ENCODE measurements at places on chromosomes 4 and X.

DNA sequence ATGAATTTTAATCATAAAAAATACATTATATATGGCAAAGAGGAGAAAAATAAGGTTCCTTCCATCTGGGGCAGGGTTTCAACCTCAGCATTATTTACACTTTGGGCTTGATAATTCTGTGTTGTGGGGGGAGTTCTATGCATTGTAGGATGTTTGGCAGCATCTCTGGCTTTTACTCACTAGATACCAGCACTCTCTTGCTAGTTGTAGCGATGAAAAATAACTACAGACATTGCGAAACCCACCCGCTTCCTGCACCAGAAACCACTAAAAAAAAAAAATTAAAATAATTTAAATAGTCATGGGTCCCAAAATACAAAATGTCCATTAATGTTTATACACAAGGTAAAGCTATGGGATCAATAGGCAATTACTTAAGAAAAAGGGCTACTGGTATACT lies 52.7 kb downstream of the PPP3CA start:
- DNase-seq = no peak

- no peak for DNase-seq
These were observed 1.1 kb downstream of the SLC9B2 start for GRCh38 chr4:103075435-103075893.

DNA sequence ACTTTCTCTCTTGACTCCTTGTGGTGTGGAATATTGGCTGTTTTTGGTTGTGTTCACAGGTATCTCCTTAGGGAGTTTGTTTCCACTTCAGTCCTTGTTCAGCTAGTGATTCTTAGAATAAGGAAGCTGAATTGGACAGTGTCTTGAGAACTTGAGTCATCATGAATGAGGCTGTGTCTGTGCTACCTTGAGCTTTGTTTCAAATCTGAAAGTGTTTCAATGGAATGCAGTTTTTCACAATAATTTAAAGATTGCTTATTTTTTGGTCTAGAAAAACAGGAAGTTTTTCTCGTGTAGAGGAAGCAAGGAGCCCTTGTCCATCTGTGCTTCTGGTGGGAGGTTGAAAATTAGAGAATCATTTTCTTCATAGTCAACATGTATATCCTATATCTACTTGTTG lies 76.5 kb downstream of the ZNF518B start:
- DNase-seq = no peak

GRCh38 chrX:131081772-131082740 lies 23.9 kb downstream of the ARHGAP36 start:
- DNase-seq = no peak

DNA sequence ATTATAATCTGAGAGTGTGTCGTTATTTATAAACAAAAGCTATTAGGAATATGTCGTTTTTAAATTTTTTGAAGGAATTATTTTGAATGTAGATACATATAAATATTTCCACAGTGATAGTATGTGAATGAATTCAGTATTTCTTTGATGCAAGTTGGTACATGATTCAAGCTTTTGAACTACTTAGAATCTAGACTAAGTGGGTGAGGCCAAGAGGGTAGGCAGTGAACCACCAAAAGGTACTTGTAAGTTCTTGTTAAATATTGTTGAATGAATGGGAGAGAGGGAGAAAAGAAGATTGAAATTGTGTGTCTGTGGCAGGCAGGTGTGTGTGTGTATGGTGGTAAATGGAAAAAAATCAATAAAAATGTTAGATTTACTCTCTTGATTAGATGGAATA lies 69.6 kb downstream of the ARFIP1 start:
- DNase-seq = no peak

- DNase-seq = no peak
These were observed 174.9 kb downstream of the QDPR start for GRCh38 chr4:17336986-17337385.

DNA sequence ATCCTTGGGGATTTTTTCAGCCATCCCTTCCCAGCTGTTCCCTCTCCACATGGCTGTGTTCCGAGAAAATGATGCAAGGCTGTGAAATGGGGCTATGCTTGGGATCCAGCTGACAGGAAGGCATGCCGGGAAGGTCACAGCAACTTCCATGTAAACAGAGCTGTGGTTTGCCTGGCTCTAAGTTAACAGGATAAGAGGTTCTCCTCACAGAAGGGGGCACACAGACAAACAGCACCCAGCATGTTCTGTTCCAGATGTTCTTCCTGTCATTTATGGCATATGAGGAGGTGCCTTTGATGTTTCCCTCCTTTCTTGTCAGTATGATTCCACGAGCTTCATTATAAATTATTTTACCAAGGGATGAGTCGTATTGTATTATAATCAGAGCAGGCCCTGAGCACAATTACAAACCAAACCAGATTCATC lies 220.7 kb downstream of the ANTXR2 start:
- DNase-seq = no peak

DNA sequence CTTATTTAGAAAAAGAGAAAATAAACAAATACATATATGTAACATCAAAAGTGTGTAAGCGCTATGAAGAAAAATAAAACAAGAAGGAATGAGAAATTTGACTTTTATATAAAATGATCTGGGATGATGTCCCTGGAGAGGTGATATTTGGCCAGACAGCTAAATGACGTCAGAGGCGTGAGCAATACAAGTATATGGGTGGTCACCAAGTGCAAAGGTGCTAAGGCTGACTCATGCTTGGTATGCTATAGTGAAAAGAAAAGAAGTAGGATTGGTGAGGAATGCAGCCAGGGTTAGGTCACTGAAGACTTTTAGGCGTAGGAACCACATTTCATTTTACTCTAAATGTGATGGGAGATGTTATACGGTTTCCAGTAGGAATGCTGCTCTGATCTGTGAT lies 1049.1 kb upstream of the TENM3 start:
- no peak for DNase-seq
